Activated naive CD8-positive, alpha-beta T cell treated with anti-CD3 and anti-CD28 coated beads, Interleukin-2, amount 10 ng/mL, durations not matched to agents 7 days and 5 days (primary cell): ENCODE measurements at places on chromosomes 5 and 9. TPM values are rescaled to one million over a fixed set of nuclear protein-coding genes. Genes with fewer than 3 reads are reported as not detected.

SNX24 gene
- 3.2 TPM for total RNA-seq

PRELID2 gene
- 3.3 TPM for total RNA-seq

AGXT2 gene
- not detected for total RNA-seq

PCDHB2 gene
- total RNA-seq = not detected

GABRA1 gene
- total RNA-seq = not detected

CDKN2B-AS1 gene
- 5.1 TPM for total RNA-seq

FBXL17 gene
- 13.5 TPM for total RNA-seq

CPEB4 gene
- total RNA-seq = 13.0 TPM

SLC36A2 gene
- total RNA-seq = not detected

DTWD2 gene
- 3.7 TPM for total RNA-seq

DNA sequence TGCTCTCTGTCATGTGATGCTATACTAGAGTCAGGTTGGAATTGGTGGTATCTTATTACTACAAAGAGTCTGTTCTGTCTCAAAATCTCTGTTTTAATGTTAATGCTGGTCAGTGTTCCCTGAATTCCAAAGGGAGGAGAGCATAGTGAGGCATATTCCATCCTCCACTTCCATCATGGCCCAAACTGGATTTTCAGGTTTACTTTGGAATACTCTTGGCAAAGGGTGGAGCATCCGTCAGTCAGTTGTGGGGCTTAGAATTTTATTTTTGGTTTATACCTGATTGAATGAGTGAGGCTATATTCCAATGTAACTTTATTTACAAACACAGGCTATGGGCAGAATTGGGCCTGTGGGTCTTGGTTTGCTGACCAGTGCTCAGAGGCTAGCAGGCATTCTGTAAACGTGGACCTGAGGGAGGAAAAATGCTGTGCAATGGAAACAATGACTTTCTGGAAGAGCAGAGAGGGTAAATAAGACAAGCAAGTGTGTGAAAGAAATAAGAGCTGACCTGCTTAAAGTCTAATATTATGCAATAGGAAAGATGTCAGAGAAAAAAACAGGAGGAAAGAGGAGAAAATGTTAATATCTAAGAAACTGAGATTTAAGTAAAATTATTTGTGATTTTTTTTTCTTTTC is 106.2 kb upstream of the CLINT1 start:
- DNase-seq = no peak

GRCh38 chr9:23682891-23683431 is 143.1 kb downstream of the ELAVL2 start:
- DNase-seq = no peak

GRCh38 chr9:20683351-20684034 is 566 bp upstream of the FOCAD start:
- no peak for DNase-seq

- peak; percentile 10 for DNase-seq
Observed at GRCh38 chr5:150579462-150580400, 60.7 kb upstream of the SYNPO start.

GRCh38 chr5:87899208-87899661 is 369.4 kb downstream of the TMEM161B start:
- no peak for DNase-seq

- no peak for DNase-seq
Observed at GRCh38 chr5:84273517-84273883, 111.2 kb downstream of the EDIL3 start.

DNA sequence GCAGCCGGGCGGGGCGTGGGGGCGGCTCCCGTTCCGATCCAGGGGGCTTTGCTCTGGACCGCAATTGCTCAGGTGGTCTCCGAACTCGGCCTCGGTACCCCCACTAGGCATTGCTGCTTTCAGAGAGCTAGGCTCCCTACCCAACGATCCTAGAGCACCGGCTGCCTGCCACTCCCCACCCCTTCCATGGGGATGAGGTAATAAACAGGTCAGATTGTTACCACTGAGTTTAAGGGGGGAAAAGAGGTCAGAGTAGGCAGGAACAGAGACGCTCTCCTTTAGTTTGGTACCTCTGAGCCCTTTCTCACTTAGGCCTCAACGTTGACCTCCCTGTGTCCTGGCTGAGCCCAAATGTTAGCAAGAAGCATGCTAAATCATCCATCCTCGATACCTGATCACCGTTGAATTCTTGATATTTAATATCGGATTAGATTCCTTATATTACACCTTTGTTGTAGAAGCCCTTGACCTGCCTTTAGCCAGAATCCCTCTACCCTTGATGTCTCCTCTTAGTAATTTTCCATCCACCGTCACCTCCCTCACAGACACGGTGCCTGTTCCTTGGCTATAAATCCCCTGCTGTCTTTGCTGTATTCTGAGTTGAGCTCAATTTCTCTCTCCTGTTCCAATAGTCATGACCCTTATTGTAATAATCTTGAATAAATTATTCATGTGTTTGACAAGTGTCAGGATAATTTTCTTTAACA is 588 bp upstream of the PLPP1 start:
- DNase-seq = no peak

- DNase-seq = no peak
Observed at GRCh38 chr5:40675396-40676133, 4.2 kb upstream of the PTGER4 start.

- no peak for DNase-seq
Observed at GRCh38 chr5:158058208-158059120, 199.5 kb upstream of the CLINT1 start.

GRCh38 chr5:96517295-96517694 is 84.2 kb upstream of the PCSK1 start:
- DNase-seq = no peak

GRCh38 chr5:159242656-159243055 is 20.4 kb upstream of the UBLCP1 start:
- DNase-seq = no peak
